ENCODE measurements at places on chromosomes 3 and 15.

GRCh38 chr15:51982013-51982769 lies 10.6 kb upstream of the LEO1 start:
- no peak for DNase-seq

- DNase-seq = no peak
Measured at GRCh38 chr3:16584880-16585279, 20.3 kb downstream of the DAZL start.

GRCh38 chr3:175041369-175041768 lies 182.2 kb downstream of the NAALADL2 start:
- no peak for DNase-seq

GRCh38 chr15:36557364-36557763 lies 22.1 kb upstream of the CDIN1 start:
- DNase-seq = no peak

DNA sequence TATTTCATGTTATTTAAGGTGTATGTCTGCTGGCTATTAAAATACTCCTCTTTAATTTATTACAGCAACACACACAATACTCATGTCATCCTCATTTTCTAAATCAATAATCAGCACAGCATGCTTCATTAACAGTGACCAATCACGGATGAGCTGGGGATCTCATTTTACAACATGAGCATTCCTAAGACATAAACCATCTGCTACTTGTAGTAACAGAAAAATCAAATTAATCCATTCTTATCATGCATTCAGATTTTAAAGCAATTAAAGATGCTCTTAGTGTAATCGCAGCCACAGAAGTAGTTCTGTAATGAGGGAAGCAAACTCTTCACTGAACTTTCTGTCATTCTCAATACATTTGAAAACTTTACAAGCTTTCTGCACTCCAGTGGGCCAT lies 191.1 kb downstream of the TBC1D5 start:
- no peak for DNase-seq

GRCh38 chr3:108603691-108604090 lies 14.2 kb downstream of the DZIP3 start:
- DNase-seq = no peak

DNA sequence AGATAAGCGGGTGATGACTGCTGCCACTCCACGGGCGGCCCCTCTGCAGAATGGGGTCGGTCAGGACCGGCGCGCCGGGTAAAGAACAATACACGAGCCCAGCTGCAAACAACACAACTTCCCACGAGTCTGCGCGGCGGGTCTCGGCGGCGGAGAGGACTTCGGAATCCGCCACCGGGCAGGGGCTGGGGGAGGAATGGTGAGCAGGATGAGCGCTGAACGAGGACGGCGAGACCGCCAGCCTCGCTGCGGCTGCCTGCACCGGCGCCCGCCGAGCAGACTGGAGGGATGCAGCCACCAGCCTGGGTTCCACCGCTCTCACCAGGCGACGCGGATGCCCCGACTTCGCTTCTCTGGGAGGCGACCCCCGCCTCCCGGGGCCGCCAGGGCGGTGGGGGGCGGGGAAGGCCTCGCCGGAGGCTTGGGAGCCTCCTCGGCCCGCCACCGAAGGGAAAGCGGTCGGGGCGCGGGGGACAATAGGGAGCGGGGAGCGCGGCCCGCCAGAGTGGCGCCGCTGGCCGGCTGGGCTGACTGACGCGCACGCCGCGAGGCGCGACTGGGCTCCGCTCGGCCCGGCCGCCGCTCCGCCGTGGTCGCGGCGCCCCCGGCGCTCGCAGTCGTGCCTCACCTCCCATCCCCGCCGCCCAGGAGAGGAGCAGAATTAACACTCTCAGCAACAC lies 515 bp downstream of the ADAM10 start:
- DNase-seq = peak; percentile 83

DNA sequence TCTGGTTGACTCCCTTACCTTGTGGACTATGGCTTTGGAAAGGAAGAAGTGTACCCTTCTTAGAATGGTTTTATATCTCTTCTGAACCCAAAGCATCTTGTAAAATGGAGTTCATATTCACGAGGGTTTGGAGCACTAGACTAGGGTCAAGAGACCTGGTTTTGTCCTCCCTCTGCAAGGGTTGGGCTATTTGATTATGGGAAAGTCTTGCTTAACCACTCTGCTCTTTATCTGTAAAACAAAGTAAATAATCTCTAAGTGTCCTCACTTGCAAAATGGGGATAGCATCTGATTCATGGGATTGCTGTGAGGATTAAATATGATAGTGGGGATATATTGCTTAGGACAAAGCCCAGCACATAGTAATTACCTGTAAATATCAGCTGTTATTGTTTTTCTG lies 17.9 kb upstream of the SLC2A2 start:
- DNase-seq = no peak

DNA sequence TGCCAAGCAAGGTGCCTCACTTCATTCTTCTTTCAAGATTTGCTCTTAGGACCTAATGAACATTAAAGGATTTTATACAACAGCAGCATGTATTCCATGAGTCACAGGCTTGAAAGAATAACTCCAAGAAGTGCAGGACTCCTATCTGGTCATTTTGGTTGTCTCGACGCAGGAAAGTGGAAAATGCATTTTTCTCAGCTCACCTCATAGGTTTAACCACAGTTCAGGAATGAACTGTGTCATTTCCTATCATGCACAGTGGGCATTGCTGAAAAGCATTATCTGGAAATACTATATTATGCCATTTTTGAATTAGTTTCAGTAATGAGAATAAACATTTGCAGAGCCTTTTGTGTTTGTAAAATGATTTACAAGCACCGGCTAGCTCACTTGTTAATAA lies 98.7 kb upstream of the BFSP2 start:
- DNase-seq = no peak

GRCh38 chr15:91611561-91612323 lies 241.8 kb upstream of the SLCO3A1 start:
- DNase-seq = no peak

DNA sequence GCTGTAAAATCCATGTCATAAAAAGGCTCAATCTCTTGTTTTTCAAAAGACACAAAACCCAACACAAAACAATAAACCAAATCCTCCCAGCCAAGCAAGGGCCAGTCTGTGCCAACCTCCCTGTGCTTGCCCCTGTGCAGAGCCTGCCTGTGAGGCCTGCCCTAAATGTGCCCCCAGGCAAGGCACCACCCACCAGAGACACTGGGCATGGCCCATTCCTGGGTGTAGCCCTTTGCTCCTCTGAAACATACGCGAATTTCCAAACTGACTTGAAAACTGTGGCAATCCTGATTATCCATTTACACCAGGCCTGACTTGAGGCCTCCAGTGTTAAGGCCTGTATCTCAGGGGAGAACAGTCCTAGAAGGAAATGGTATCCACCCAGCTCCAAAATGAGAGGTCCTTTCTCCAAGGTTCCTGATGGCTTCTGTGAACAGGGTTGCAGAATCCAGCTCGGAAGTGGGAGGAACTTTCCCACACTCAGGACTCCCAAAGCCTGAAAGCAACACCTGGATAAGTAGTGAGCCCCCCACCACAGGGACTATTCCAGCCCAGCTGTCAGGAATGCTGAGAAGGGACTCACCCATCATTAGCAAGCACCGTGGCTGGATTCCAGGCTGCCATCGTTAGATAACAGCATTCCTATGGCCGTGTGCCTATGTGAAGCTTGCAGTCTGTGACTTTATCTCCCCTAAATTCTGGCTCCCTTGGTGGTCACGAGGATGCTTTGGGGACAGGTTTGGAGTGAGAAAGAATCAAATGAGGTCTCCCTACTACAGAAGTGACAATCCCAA lies 61.8 kb downstream of the CACNA2D2 start:
- DNase-seq = no peak

DNA sequence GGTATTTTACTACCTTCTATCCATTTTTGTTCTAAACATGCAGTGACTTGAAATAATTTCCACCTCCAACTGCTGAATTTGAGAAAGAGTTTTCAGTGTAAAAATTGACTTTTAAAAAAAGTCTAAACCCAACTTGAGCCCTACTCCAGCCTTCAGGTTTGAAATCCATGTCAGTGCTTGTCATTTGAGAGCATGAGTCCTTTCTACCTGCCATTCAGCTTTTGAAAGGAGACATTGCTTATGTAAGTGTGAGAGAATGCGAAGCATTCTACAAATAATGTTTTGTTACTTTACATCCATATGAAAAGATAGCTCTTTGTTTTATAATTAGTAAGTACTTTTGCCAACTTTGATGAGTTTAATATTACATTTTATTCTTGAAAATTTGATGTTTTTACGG lies 329.2 kb downstream of the PTPRG start:
- DNase-seq = no peak

DNA sequence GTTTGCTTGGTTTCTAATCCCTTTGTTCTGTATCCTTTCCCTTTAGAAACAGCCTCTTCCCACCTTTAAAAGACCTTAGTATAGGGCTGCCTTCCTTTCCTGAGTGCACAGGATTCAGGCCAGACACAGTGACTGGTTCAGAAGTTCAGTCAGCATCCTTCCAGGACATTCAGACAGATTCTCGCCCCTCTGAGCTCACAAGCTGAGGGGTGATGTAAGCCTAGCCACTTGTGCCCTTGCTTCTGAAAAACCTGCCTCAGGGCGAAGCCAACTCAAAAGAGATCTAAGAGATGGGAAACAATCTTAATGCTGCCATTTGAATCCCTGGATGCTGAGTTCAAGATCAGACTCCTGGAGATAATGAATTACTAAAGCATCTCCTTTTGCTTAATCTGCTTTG lies 6.7 kb upstream of the NSMCE3 start:
- DNase-seq = no peak

GRCh38 chr3:151960961-151961580 lies 87.6 kb downstream of the SUCNR1 start:
- DNase-seq = no peak

DNA sequence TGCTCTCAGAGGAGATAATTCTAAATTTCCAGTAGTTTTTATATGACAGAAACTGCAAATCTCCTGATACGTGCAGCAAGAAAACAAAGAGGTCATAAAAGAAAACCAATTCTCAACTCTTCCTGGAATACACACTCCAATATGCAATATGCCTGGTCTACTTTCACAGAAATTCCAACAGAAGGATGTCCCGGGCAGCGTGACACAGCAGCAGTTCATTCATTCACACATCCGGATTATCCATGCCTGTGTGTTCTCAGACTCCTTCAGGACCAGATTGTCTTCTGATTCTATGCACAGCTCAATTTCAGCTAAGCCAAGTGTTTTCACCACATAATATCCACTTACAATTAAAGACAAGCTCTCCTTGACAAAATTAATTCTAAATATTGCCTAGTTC lies 64.3 kb downstream of the FBN1 start:
- DNase-seq = no peak

DNA sequence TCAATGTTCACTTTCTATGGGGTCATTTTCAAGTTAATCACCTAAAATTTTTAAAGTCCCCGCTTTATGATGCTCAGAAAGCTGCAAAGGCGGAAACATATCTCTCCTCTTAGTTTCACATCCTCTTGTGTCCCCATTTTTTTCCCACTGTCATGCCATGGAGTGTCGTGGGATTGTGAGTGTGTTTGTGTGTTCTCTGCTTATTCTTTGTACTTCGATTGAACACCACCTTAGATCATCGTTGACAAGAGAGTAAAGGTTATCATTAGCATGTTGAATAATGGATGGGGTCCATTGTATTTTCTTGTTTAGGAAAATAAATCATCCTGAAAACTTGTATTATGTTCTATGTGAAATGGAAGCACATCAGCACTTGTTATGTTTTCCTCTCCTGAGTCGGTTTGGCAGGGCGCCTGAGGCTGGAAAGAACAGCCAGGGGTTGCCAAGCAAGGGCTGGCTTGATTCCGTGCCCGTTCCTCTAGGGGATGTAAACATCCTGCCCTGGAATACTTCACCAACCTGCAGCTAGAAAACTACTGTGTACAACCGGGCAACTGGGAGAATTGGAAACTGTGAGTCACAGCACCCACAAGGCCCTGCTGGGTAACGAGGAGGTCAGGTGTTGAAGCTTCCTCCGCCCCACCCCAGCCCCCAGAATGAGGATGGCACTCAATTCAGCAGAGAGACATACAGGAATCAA lies 67.2 kb downstream of the EIF4E3 start:
- no peak for DNase-seq

- no peak for DNase-seq
Measured at GRCh38 chr3:102036017-102036416, 186.7 kb downstream of the NFKBIZ start.

GRCh38 chr15:31010036-31010435 lies 18.6 kb upstream of the MTMR10 start:
- no peak for DNase-seq

DNA sequence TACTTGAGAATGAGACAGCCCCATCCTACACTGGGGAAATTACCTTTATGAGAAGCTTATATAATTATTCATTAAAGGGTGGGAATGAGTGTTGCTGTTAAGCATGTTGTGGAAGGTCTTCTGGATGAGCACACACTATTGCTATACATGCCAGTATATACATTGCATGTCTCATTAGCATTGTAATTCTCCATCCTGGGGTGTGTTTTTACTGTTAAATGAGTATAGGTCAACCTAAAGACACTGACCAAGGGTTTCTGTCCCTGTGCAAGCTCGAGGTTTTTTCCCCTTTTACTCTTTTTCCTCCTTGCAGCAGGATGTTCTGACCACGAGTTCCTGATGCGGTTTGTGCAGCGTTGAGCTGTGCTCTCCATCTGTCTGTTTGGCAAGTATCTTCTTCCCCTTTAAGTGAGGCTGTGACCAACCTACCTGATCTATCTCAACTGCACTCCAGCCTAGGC lies 7.2 kb upstream of the IVD start:
- DNase-seq = no peak

DNA sequence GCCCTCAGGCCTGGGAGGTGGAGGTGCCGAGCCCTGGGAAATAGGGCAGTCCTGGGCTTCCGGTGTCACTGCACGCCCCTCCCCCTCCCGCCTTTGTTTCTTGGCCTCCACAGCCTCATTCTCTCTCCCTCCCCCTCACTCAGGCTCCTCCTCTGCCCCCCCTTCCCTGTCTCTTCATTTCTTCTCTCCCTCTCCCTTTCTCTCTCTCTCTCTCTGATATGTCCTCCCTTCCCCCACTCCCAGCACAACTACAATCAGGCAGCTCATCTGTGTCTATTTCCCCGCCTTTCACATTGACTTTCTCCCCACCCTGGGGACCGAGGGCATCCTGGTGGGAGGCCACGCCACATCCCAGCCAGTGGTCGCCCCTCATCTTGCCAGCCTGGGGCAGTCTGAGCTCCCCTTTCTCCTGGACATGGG lies 40.2 kb downstream of the IDH2 start:
- peak; percentile 67 for DNase-seq

DNA sequence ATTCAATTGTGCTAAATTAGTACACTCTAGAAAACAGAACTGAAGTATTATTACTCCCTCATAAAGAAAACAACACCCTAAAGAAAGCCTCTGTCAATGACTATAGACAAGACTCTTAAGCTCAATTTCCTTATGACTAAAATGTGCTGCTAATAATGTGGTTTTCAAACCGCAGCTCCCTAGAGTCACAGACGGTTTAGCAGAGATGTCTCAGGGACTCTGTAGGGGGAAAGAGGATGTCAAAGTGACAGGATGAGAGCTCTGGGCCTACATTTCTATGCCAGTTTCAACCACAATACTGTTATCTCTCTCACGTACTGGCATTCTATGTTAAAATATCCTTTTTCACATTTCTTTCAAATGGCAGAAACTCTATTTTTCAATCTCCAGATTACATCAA lies 37.6 kb upstream of the WDR49 start:
- DNase-seq = no peak

GRCh38 chr3:158685159-158685558 lies 12.7 kb upstream of the LXN start:
- DNase-seq = no peak

Data from ecto neural progenitor cell (in vitro differentiated cells).